ENCODE measurements at places on chromosomes 13 and 19. TPM values are rescaled to one million over a fixed set of nuclear protein-coding genes. Genes with fewer than 3 reads are reported as not detected.

- peak; percentile 34 for DNase-seq
Observed at GRCh38 chr19:34502582-34503411, 21.2 kb downstream of the WTIP start.

- no peak for DNase-seq
Observed at GRCh38 chr19:51324167-51324481, 12.7 kb downstream of the IGLON5 start.

DNA sequence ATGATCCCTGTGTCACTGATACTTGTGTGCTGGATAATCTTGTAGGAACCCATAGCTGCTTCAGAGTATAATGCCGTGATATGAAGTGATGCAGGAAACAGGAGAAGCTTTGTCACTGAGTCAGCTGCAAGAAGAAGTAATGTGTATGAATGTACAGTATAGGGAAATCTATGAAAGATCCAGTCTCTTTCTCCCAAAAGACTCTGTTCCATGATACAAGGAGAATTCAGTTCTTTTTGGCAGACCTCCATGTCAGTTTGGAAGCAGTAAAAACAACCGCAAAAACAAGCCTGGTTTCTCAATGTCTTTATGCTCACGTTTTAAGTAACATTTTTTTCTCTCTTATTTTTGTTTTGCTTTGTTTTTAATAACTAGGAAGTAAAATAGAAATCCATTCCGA lies 33.9 kb downstream of the PCDH17 start:
- DNase-seq: no peak

DNA sequence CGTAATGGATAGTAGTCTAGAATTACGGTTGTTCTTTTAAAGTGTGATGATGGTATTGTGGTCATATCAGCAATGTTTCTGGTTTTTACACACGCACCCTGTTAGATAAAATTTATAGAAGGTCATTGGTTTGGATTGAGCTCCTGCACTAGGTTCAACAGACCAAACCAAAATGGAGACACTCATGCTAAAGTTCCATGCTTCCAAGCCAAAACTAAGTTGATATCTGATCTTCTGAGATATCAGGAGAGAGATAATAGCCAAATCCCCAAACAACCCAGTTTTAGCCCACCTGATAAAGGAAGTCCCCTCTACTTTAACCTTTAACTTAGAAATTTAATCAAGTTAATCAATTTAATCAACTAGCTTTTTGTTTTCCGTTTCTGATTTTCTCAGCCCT lies 1.2 kb downstream of the NOSIP start:
- DNase-seq: no peak

DNA sequence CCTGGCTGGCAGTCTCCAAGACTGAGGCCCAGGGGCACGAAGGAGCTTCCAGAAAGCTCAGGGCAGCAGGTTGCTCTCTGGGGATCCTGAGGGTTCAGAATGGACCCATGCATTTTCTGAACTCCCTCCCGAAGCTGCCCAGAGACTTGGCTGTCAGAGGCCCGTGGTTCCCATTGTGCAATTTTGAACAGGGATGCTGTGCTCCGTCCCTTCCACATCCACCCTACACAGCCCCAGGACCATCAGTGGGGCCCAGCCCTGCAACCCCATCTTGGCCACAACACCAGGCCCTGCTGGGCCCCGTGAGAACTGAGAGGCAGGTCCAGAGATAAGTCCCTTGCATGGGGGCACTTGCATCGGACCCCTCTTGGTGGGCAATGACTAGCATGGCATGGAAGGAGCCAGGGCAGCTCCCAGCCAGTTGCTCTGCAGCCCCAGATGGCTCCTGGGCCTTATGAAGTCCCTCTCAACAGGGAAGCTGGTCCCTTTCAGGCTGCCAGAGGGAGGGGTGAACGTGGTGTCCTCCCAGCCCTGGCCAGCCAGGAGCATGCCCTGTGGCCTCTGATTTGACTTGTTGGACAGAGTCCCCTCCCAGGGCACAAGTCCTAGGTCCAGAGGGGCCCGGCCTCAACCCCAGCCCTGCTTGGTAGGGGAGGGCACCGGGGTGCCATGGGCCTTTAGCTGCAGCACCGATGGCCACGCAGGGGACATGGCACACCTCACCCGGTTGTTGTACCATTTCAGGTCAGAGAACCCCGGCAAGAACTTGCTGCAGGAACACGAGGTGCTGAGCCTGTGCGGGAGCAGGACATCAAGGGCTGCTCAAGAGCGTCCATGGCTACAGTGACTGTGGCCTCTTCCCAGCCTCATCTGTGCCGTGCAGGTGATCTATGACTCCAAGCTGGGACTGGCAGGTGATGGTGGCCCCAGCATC lies 17.3 kb upstream of the ZNF14 start:
- DNase-seq: no peak

Gene CYP2S1
- 13.2 TPM for total RNA-seq

Gene OSCAR
- total RNA-seq: 1.7 TPM
